CD4-positive, alpha-beta T cell treated with Interferon alpha-2 for 1 hour (primary cell): ENCODE measurements at places on chromosomes 3 and 15.

DNA sequence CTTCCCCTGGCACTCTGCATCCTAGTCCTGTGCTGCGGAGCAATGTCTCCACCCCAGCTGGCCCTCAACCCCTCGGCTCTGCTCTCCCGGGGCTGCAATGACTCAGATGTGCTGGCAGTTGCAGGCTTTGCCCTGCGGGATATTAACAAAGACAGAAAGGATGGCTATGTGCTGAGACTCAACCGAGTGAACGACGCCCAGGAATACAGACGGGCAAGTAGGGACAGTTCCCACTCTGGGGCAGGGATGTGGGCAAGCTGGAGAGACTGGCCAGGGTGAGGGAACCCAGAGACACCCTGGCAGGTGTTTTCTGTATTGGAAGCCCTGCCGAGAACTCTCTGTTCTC is 247 bp downstream of the FETUB start:
- no peak for DNase-seq

- DNase-seq = no peak
These were observed 2.6 kb upstream of the GNB5 start for GRCh38 chr15:52193791-52194190.

DNA sequence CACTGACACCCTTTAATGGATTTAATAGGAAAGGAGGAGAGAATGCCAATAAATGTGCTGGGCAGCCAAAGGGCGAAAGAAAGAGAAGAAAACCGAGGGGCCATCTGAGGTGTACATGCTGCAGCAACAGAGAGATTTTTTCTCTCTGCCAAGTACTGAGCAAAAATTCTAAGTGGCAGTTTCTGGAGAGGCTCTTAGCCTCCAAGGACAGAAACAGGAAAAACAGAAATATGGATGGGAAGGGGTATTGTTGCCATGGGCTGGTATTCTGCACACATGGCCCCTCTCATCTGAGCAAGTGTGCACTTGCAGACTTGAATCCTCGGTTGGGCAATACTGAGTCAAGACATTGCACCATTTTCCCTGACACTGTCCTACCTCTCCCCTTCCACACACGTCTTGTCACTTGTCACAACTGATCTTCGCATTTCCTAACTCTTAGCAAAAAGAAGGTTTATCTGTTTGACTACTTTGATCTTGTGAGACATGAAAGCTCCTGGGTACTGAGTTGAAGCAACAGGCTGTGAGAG is 73.9 kb downstream of the PRICKLE2 start:
- DNase-seq = no peak

DNA sequence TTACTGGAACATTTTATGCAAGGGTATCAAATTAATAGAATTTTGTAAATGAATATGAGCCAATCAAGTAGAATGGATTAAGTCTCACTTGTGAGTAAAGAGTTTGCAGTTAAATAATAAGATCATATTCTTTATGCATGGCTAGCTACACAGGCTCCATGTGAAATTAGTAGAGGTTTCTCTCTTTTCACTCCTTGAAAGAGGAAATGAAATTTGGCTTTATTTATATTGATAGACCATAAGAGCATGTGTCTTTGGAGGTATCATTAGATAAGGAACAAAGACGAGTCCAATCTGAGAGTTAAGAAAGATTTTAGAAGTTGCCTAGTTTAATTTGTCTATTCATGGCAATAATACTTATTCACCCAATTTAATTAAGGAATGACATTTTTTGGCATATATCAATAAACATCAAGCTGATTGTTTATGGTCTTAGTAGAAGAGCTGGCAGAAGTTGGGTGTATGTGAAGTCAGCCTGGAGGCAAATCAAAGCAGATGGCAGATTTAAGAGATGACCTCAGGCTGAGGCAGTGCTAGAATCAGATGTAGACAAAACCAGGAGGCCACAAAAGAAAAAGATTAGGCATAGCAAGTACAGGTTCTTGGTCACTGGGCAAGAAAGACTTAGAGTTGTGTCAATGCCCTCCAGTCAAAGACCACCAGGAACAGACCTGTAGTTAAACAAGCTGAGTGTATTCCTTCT is 406.5 kb upstream of the ARHGEF26 start:
- DNase-seq = no peak

- DNase-seq = no peak
These were observed 152.0 kb downstream of the TJP1 start for GRCh38 chr15:29670266-29670665.

GRCh38 chr15:60137711-60138396 is 133.7 kb downstream of the FOXB1 start:
- no peak for DNase-seq

- DNase-seq = no peak
These were observed 466.1 kb downstream of the PDCD6IP start for GRCh38 chr3:34264337-34265041.

- no peak for DNase-seq
These were observed 80.8 kb downstream of the GHSR start for GRCh38 chr3:172367205-172368105.

GRCh38 chr15:34436956-34437442 is 609 bp downstream of the GOLGA8A start:
- DNase-seq = peak; percentile 16

DNA sequence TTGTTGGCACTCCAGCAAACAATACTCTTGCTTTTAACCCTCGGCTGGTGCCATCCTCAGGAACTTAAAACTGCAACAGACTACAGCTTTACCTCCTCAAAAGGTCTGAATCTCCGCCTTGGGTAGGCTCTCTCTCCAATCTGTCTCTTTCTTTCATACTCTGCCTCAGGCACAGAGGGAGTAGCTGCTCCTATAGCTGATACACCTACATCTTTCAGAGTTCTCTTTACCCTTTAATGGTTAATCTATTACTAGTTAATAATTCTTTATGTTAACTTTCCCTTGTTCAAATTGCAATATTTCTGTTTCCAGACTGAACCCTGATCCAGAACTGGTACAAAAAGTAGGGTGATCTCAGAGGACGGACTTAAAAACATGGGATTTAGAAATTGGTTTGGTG is 66.2 kb downstream of the MAP4 start:
- no peak for DNase-seq

GRCh38 chr15:42138411-42138810 is 18.0 kb downstream of the PLA2G4F start:
- no peak for DNase-seq

DNA sequence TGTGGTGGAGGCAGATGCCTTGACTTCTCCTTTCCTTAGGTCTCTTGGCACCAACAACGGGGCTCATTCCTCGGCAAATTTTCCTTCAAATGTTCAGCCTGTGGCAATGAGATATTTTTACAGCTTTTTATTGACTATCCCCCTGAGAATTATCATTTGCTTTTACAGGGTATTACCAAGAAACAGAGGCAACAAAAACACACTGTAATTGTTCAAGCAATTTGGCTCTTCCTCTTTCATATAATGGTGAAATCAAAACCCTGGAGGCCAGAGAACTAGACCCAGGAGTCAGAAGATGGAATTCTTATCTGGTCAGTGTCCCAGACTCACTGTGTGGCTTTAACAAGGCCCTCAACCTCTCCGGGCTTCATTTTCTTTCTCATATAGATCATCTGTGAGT is 40.1 kb downstream of the TRIM42 start:
- no peak for DNase-seq

- no peak for DNase-seq
These were observed 61.2 kb downstream of the TSC22D2 start for GRCh38 chr3:150469031-150469930.

DNA sequence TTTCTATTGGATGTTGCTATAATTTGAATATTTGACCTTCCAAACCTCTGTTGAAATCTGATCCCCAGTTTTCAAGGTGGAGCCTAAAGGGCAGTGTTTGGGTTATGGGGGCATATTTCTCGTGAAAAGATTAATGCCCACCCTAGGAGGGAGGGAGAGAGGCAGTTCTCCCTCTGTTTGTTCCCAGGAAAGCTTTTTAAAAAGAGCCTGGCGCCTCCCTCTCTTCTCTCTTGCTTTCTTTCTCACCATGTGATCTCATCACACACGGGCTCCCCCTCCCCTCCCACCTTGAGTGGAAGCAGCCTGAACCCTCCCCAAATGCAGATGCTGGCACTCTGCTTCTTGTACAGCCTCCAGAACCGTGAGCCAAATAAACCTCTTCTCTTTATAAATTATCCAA is 12.4 kb upstream of the GABRA5 start:
- DNase-seq = no peak

DNA sequence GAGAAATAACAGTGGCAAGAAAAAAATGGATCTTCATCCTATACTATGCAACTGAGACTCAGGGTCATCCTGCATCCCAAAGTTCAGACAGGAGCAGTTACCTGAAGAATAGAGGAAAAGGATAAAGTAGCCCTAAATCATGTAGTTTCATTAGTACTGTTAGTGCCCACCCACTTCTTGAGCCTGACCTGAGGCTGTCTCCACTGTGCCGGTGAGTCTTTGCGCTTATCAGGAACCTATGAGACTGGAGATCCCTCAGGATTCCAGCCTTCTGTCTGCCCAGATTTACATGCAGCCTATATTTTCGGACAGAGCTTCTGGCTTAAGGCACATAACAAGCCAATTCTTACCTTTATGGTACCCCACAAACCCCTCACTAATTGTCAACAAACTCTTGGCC is 791.6 kb downstream of the ROBO1 start:
- no peak for DNase-seq

- peak; percentile 43 for DNase-seq
These were observed 331 bp downstream of the RNU6-1 start for GRCh38 chr15:67839499-67839928.

- DNase-seq = no peak
These were observed 950.1 kb downstream of the FHIT start for GRCh38 chr3:60301142-60301541.

- DNase-seq = no peak
These were observed 30.2 kb upstream of the LHFPL4 start for GRCh38 chr3:9583792-9584191.

DNA sequence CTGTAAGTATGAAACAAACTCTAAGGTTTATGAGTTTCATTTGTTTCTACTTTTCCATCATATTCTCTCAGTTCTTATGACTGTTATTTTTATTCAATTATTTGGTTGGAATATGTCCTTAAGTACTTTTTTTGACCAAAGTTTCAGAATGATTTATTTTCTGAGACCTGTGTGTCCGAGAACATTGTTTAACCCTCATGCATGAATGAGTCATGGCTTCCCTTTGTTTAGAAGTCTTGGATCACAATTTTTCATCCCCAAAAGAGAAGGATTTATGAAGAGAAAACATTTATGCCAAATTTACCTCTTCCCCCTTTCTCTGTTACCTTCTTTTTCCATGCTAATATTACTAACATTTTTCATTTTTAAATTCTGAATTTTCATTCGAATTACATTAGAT is 518.0 kb upstream of the NR2F2 start:
- no peak for DNase-seq

GRCh38 chr15:29859973-29860715 is 37.9 kb upstream of the TJP1 start:
- DNase-seq = no peak

DNA sequence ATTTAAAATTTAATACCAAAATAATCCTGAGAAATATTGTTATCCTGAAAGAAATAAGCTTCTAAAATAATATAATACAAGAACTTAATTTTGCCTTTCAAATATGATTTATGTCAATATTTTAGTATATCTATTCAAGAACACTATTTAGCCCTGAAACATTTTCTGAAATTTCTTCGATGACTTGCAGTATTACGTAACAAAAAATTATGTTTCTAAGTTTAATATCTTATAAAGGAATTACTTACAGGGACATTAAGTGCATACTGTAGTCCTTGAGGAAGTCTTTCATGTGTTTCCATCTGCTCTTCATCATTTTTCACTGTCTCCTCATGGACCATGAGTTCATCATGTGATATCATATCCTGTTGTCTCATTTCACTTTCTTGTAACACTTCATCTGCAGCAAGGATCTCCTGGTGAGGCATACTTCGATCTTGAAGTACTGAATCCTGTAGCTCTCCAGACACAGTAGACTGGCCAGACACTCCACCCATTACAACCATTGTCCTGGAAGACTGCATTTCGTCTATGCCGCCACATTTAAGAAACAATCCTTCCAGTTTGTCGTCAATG is 62.0 kb downstream of the ZNF148 start:
- no peak for DNase-seq

GRCh38 chr3:171427771-171428320 is 32.4 kb downstream of the TNIK start:
- no peak for DNase-seq

DNA sequence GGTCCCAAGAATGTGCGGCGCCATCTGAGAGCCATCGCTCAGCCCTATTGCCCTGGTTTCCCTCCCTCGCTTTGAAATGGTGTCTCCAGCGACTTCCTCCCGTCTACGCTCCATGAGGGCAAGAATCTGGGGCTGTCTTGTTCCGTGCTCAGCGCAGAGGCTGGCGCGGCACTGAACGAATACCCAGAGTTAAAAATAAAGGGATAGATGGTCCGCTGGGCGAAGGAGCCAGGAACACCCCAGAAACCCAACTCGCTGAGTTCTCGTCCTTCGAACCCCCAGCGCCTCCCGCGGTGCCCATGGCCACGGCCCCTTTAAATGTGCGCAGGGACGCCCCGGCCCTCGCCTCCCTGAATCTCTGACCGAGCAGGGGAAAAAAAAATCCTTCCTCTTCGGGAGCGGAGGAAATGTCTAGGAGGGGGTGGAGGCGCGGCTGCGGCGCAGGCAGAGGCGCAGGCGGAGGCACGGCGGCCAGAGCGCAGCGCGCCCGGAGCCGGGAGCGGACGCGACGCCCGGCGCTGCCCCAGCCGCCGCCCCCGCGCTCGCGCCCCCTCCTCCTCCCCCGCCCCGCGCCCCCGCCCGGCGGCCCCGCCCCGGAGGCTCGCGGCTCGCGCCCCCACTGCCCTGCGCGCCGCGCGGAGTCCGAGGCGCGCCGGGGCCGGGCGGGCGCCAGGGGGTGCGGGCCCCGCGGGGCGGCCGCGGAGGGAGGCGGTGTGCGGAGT is 8.5 kb upstream of the FGD5 start:
- no peak for DNase-seq

DNA sequence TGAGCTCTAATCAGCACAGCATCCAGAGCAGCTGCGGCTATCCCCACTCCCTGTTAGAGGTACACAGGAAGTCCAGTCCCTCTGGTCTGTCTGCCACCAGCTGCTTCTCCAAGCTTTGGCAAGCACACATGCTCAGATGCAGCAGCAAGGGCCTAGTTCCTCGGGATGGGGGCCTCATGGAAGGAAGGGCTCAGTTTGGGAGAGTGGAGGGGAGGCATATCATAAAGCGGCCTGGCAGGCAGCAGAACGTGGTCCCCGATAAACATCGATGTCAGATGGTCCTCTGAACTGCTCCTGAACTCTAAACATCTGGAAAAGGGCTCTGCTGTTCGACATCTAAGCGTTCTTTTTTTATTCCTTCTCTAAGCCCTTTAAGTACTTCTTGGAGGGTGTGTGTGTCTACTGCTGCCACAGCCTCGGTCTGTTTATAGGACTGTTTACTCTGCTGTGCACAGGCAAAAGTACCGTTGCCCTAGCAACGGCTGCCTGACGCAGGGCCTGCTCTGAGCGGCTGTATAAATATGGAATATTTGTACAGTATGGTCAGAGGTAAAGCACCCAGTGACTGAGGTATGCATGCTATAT is 74.6 kb downstream of the PRICKLE2 start:
- DNase-seq = no peak
